Hematopoietic multipotent progenitor cell treated with erythropoietin and hydrocortisone succinate and interleukin-3 and kit ligand, for 8 days (in vitro differentiated cells): ENCODE measurements at places on chromosomes 7 and 10.

GRCh38 chr7:125089171-125089570 is 159.5 kb upstream of the POT1 start:
- DNase-seq = no peak

GRCh38 chr10:106608066-106608465 is 556.4 kb downstream of the SORCS1 start:
- DNase-seq = no peak

- DNase-seq = no peak
Observed at GRCh38 chr10:82319562-82319961, 444.6 kb downstream of the NRG3 start.

GRCh38 chr10:67884313-67884841 is at the start of gene SIRT1:
SIRT1 (plus strand) TSS chr10:67884656; CDS start chr10:67884722, 66 bp downstream.
- peak; percentile 93 for DNase-seq

DNA sequence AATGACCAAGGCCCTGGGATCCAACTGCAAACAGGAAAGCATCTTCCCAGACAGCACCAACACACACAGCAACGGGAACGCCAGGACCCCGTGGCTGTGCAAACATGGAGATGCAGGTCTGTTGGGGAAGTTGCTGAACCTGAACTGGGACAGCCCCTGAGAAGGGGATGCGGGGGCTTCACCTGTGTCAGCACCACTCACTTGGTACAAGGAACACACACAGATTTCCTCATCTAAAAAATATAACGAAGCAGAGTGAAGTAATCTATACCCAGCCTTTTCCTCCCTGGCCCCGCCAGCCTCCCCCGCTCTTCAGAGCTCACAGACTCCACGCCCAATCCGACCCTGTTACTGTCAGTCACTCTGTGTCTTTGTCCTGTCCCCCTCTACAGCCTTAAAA is 93.0 kb downstream of the PTPRN2 start:
- no peak for DNase-seq

- no peak for DNase-seq
Observed at GRCh38 chr10:13890233-13891127, 303.7 kb downstream of the PRPF18 start.

DNA sequence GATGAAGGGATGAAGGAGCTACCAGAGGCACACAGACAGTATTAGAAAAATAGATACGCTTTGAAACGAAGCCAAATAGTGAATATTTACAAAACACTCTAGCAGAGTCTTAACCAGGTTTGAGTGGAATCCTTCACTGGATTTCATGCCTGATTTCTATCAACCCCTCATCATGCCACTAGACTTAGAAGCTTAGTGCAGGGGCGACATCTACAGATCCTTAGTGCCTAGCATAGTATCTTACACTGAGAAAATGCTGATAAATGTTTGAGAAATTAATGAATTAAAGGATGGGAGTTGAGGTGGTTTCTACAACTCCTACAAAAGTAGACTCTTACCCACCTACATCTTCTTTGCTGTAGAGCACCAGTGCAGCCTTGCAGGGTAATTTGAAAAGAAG is 54.7 kb upstream of the CCNJ start:
- DNase-seq = no peak

- DNase-seq = no peak
Observed at GRCh38 chr10:29512425-29512974, 122.3 kb downstream of the SVIL start.

DNA sequence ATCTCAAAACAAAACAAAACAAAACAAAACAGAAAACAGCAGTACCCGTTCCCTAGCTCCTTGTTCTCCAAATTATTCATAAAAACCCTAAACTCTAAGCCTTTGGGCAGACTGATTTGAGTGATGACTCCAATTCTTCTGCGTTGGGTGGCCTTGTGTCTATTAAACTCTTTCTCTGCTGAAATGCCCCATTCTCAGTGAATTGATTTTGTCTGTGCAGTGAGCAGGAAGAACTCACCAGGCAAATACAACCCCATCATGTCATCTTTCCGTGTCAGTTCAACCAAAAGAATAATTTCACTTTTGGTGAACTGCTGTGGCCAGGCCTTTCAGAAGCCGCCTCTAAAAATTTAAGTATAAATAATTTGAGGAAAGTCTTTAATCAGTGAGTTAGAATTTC is 18.5 kb upstream of the TSPAN13 start:
- DNase-seq = no peak

GRCh38 chr7:153404124-153404523 is 644.6 kb downstream of the ACTR3B start:
- no peak for DNase-seq

- DNase-seq = peak; percentile 33
Observed at GRCh38 chr7:34133983-34134782, 228.8 kb downstream of the BMPER start.

GRCh38 chr7:107370816-107371215 is 99.0 kb upstream of the GPR22 start:
- DNase-seq = no peak

DNA sequence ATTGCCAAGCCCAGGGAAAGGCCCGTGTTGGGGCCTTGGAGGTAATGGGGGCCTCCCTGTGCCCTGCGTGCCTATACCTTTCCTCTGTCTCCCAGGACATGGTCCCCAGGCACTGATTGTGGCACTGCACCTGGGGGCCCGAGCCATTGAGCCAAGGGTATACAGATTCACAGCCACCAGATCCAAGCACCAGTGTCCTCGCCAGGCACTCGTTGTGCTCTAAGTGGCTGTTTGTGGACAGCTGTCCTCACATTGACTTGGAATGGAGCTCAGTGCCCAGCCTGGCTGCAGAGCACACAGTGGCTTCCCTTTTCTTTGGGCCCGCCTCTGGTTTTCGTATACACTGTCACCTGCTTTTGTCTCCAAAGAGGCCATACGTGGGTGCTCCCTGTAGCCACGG is 72.0 kb upstream of the BTBD16 start:
- DNase-seq = no peak

GRCh38 chr7:41640487-41640886 is 62.4 kb downstream of the INHBA start:
- DNase-seq = no peak

- DNase-seq = no peak
Observed at GRCh38 chr10:43264344-43264964, 2.4 kb downstream of the RASGEF1A start.

- no peak for DNase-seq
Observed at GRCh38 chr10:86953747-86954680, 3.4 kb downstream of the MMRN2 start.

- no peak for DNase-seq
Observed at GRCh38 chr7:95691464-95691863, 80.9 kb upstream of the DYNC1I1 start.

DNA sequence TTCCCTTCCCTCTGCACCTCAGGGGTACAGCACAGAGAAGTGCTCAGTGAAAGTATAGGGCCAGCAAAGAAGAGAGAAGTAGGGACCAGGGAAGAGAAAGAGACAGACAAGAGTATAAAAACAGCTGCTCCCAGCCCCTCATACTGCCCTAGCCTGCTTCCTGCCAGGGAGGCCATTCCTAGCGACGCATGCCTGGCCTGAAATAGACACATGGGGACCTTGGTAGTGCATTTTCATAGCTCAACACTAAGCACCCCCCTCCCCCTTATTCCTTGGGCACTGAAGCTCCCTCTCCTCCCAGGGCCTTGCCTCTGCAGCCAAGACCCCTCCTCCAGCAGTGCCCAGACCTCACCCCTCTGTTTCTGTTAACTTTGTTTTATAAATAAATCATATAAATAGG is 64.7 kb downstream of the ZMIZ1 start:
- DNase-seq = no peak

- DNase-seq = no peak
Observed at GRCh38 chr10:3654980-3655379, 130.0 kb downstream of the KLF6 start.
